ENCODE measurements at places on chromosomes 3 and 15.

GRCh38 chr3:160170409-160171370 is 54.5 kb upstream of the C3orf80 start:
- no peak for DNase-seq

DNA sequence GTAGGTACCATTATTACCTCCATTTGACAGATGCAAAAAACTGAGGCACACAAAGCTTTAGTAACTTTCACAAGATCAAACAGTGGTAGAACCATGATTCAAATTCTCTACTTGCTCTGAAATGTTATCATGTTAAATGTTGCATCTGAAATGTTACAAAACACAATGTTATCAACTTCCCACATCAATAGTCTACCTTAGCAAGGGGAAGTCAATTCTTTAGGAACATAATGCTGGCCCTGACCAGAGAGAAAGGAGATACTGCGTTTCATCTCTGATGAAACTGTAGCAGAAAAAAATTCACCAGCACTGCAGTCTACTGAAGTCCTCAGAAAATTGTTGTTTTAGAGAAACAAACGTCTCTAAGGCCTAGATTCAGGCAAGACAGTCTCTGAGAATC is 174.1 kb downstream of the SATB1 start:
- DNase-seq, result no peak

- no peak for DNase-seq
These were observed 443.3 kb upstream of the ATP11B start for GRCh38 chr3:182349951-182350517.

- DNase-seq, result peak; percentile 53
These were observed 18.3 kb downstream of the ZIC4 start for GRCh38 chr3:147387885-147388699.

GRCh38 chr3:152269831-152270734 is 1.4 kb downstream of the MBNL1 start:
- peak; percentile 69 for DNase-seq

DNA sequence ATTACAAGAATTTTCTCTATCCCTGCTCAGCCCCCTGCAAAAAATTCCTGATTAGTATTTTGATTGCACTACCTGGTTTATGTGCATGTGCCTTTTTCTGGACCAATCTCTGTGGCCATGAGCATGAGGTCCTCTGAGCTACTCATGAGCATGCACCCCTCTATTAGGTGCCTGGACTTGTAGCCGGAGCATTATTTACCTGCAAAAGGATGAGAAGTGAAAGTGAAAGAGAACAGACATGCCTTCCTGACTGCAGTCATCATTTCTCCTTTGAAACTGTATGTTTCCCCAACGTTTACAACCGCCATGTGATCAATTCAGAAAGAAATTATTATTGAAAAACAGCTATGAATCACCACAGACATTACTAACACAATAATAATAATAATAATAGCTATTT is 1008.8 kb downstream of the ROBO2 start:
- DNase-seq, result no peak

DNA sequence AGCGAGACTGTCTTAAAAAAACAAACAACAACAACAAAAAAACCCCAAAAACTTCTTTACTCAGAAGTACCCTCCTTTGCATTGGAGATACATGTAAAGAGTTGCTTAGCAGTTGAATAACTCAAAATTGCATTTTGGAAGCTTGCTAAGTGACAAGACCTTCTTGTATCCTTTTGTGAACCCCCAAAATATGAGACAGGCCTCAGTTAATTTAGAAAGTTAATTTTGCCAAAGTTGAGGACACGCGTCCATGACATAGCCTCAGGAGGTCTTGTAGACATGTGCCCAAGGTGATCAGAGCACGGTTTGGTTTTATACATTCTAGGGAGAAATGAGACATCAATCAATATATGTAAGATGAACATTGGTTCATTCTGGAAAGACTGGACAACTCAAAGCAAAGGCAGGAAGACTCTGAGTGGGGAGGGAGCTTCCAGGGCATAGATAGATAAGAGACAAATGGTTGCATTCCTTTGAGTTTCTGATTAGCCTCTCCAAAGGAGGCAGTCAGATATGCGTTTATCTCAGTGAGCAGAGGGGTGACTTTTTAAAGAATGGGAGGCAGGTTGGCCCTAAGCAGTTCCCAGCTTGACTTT is 1.7 kb upstream of the ARF4 start:
- DNase-seq, result no peak

GRCh38 chr3:101962055-101962454 is 112.7 kb downstream of the NFKBIZ start:
- no peak for DNase-seq

DNA sequence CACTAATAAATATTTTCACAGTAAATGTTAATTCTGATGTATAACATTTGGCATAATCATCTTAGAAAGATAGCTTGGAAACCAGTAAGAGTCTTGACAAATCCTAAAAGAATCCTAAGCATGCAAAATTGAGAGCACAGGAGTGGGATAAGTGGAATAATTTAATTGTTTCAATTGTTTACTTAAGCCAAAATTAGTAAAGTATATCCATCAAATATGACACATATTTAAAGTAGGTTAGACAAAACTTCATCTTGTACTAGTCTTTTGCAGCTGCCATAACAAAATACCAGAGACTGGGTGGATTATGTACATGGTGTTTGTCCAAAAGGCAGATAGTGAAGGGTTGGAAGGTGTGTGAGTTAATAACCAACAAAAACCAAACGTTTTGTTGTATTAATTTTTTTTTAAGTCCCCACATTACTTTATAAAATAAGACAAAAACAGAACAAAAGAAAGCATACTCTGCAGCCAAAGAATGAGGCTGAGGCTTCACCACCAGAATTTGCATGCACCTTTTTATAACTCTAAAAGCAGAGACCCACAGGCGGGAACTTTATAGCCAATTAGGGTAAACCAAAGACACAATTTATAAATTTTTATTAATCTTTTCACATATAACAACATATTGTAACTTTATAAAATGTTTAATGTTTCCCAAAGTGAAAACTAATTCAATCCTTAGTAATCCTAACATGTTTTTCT is 41.9 kb upstream of the CD200R1L start:
- no peak for DNase-seq

GRCh38 chr3:155019575-155019974 is 60.5 kb upstream of the MME start:
- no peak for DNase-seq
